ENCODE measurements at places on chromosomes 12 and 14.

- DNase-seq = no peak
These were observed 15.1 kb upstream of the SLC38A2 start for GRCh38 chr12:46387670-46388069.

DNA sequence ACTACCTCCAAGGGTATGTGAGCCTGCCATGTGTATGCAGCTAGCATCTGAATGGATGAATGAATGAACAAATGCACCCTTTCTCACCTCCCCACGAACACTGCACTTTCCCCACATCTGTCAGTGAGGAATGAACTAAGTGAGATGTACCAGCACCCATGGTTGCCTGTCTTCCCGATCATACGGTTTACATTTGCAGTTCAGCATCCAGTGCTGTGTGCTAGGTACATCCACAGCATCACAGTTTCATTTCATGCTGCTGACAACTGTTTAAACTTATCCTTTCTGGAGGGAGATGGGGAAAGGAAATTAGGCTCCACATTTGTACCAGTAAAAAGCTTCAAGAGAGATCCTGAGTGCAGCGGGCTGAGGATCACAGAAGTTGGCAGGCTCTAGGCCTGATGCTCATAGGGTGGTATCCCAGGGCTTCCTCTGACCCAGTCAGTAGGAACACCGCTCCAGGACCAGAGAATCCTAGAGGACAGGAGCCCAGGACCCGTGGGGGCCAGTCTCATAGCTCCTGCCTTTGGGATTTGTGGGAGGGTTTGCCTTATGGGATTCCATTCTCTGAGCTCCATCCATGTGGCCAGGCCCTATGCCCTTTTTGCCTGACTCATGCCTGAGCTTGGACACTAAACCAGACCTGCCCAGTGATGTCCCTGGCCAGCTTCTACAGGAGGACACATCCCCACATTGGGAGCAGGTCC, 294.5 kb downstream of the CACNA1C start:
- no peak for DNase-seq

- no peak for DNase-seq
These were observed 160.5 kb upstream of the RASSF8 start for GRCh38 chr12:25797949-25798348.

DNA sequence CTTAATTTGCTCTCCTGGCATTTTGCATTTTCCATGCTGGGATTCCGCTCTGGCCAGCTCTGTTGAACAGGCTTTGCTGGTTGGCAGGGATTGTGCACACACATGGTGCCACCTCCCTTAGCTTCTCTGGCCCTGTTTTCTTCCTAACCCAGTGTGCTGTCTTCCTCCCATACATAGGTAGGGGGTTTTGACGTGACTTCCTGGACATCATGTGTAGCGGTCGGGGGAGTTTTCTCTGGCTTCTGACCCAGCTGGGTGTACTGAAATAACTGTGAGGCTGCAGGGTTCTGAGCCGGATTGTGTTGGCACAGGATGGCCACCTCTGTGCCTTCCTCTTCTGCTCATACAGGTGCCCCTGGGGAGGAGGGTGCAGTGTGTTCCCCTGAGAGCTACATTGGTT, 25.7 kb downstream of the C14orf132 start:
- DNase-seq = no peak

DNA sequence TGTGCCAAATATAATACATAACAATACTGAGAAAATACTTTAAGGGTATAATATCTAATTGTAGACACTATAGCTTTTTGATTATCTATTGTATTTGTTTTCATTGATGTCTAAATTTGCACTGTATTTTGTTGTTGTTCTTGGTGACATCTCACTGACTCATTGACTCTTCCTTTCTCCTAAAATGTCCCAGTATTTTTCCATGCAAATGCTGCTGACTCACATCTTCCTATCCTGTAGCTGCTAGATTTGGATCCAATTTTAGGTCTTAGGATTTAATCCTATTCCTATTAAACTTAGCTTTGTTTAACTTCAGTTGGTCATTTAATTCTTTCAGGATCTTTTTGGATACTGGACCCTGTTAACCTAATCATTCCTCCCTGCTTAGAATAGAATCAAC, 148.5 kb downstream of the TMTC2 start:
- DNase-seq = peak; percentile 24

GRCh38 chr12:26732005-26732908, 100.7 kb downstream of the ITPR2 start:
- DNase-seq = no peak

GRCh38 chr14:33465846-33466700, 484.8 kb downstream of the EGLN3 start:
- no peak for DNase-seq

DNA sequence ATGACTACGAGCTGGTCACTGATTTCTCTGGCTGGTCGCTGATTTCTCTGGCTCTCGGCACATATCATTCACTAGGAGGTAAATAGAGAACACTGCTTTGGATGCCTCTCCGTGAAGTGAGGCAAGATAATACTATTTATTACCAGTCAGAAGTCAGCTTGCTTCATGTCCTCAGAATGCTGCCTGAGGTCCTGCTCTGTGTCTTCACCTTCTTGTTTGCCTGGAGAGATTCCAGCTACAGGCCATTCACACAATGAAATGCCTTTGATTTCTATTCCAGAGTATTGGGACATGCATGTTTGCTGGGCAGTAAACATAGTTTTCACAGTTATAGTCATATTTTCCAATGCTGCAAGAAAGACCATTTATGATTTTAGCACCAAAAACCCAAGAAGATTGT, 106.7 kb downstream of the AEBP2 start:
- DNase-seq = peak; percentile 36

- DNase-seq = no peak
These were observed 210.8 kb downstream of the GRIN2B start for GRCh38 chr12:13770576-13770975.

- DNase-seq = peak; percentile 49
These were observed 41.1 kb upstream of the CFAP54 start for GRCh38 chr12:96448300-96448699.

DNA sequence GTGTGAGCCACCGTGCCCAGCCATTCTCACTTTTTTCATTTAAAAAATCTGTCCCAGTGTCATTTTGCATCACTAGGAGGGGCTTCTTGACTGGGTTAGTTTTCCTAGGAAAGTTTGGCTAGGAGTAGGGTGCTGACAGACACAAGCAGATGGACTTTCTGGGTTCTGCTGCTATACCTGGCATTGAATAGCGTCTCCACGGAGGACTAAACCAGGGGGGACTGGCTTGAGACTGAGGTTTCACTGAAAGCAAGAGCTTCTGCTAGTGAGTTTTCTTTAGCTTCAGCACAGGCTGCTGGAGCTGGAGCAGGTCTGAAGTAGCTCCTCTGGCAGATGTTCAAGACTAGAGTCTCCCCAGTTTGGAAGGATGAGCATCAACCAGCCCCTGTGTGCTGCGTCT, 1.4 kb downstream of the SLC10A1 start:
- DNase-seq = no peak

DNA sequence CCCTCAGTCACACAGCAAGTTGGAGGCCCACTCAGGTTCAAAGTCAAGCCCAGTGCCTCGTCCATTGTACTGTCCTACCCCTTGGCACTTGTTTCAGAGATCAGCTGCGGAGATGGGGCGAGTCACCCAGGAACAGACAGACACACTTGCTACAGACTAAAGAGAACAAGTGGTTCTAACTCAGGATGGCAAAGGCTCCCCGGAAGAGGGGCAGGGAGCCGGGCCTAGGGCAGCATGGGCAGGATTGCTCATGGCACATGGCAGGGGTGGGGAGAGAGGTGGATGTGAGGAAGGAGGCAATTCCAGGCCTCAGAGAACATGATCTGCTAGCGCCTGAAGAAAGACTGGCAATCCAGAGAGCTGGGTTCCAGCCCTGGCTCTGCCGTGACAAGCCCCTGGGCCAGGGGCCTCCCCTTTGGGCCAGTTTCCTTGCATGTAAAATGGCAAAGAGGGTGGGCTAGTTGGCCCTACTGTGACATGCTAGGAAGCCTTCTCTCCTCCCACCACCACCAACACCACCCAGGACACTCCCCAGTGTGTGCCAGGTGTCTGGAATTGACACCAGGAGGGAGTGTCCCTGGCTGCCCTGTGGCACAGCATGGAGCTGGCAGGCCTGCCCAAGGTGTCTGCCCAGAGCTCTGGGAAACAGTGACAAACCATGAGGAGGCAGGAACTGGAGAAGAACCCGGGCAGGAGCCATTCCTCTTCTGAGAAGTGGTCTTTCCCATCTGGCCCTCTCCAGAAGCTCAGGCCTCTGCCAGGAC, 24.0 kb upstream of the IRF2BPL start:
- no peak for DNase-seq

GRCh38 chr12:41067941-41068645, 120.0 kb upstream of the PDZRN4 start:
- DNase-seq = no peak

GRCh38 chr12:28759333-28759732, 389.7 kb upstream of the FAR2 start:
- peak; percentile 4 for DNase-seq

GRCh38 chr12:120367924-120368788, 808 bp downstream of the MSI1 start:
- peak; percentile 13 for DNase-seq

DNA sequence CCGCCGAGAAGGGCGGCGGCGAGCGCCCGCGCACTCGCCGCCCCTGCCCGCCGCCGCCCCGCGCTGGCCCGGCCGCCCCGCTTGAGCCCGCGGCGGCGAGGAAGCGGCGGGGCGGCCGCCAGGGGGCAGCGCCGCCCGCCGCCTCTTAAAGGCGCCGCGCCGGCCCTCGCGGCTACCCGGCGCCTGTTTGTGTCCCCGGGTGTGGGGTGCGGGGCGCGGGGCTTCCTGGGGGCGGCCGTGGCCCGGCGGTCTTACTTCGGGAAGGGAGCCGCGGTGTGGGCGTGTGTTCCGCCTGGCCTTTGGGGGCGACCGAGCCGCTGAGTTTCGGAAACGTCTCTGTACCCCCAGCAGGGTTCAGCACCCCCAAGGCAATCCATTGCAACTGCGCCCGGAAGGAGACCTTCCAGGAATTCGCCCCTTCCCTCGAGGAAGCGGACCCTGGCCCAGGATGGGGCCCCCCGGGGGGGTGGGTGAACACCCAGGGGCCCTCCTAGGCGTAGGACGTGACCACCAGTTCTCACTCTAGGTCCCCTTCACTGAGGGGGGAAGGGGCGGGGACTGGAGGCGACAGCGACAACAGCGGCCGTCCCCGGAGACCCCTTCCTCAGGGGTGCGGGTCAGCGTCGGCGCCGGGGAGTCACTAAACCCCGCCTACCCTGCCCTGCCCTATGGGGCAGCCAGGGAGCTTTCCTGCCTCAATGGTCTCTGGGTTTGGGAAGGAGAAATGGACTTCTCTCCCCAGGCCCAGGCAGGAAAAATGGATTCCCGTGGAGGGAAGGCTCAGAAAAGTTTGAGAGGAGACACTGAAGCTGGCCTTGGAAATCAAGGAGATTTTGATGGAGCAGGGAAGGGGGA, at the start of gene ITPK1:
Gene ITPK1 (minus strand): TSS at position 105 of the 855 bp plus-strand sequence. CDS start 762 bp downstream, outside the sequence.
- peak; percentile 69 for DNase-seq

DNA sequence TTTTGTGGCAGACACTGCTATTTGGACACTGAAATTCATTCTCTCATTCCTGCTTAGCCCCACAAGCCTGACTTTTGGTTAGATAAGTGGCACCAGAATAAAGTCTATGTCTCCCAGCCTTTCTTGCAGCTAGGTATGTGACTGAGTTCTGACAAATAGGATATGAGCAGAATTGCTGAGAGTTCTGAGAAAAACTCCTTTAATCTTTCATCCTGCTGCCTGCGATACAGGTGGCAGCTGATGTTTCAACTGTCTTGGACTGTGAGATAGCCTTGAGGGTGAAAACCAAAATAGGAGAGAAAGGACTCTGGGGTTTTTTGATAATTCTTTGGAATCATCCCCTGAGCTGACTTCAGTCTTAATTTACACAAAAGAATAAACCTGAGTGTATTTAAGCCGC, 55.8 kb downstream of the MBIP start:
- DNase-seq = no peak

GRCh38 chr12:100656856-100657255, 83.4 kb downstream of the GAS2L3 start:
- DNase-seq = no peak

GRCh38 chr14:64757601-64758000, 53.4 kb downstream of the PLEKHG3 start:
- no peak for DNase-seq

GRCh38 chr14:54182419-54183045, 214.3 kb upstream of the CDKN3 start:
- peak; percentile 63 for DNase-seq

- DNase-seq = no peak
These were observed 39.3 kb downstream of the SRRM4 start for GRCh38 chr12:119020406-119021360.

DNA sequence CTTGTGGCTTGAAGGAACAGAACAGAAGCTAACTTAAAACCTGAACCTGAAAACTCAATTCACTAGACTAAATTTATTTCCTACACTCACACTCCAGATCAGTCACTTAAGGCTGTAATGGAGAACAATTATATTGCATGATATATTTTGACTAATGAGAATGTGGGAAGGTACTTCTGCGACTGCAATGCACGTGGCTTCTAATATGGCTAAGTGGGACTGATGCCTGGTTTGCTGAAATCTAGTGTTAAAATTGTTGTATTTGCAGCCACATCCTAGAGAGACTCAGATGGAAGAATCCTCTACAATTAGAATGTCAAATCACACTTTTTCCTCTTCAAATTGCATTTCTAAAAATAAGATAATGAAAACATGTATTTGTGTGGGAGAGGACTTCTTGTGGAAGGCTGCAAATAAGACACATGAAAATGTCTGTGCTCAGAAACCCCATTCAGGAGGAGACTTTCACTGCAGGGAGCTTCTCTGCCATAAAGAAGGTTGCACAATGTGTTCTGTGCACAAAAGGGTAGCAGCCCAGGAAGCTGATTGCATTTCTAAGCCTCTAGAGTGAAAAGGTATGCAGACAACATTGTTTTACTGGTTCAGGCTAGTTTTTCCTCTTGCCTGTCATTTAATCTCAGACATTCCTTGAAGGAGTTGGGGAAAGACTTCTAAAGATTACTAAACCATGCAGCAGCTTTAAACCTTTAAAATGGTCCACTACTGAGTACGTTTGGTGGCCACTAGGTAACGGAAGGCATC, 224.3 kb downstream of the NEDD1 start:
- DNase-seq = no peak

- DNase-seq = no peak
These were observed 12.3 kb upstream of the DYNLL1 start for GRCh38 chr12:120483621-120484020.

All from fibroblast of skin of abdomen (primary cell).